ENCODE measurements at places on chromosomes 1 and 21.

GRCh38 chr1:68136187-68136586, 85.8 kb upstream of the DIRAS3 start:
- no peak for DNase-seq

- DNase-seq = peak; percentile 85
These were observed 28.5 kb upstream of the ECE1 start for GRCh38 chr1:21318714-21319159.

DNA sequence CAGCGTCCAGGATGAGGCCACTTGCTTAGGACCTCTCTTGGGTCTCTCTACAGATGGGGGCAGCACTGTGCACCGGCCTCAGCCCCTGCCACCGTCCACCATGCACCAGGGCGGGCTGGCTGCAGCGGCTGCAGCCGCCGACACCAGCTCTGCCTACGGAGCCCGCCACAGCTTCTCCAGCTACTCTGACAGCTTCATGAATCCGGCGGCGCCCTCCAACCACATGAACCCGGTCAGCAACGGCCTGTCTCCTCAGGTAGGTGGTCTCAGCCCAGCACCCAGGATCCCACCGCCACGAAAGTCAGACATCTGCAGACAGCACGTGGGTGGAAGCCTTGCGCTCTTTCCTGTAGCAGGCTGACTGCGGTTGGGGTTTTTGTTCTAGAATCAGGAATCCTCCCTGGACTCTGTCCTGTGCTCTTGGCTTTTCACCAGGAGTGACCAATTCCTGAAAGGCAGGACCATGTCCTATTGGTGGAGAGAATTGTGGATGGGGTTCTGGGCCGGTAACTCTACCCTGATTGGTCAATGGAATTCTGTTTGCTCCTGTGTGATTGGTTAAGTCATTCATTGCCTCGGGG, 72.5 kb downstream of the PAX7 start:
- DNase-seq = no peak

DNA sequence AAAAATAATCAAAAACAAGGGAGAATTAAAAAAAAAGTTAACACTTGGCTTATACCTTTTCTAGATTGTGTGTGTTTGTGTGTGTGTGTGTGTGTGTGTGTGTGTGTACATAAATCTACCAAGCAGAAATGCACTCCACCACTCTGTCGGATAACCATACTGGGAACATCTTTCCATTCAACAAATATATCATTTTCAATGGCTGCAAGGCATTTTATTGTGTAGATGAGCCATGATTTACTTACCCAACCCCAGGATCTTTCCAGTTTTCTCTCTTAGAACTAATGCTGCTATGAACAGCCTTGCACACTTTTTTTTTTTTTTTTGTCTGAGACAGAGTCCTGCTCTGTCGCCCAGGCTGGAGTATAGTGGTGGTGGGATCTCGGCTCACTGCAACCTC, 25.8 kb downstream of the LRRC38 start:
- no peak for DNase-seq

- DNase-seq = peak; percentile 74
These were observed 6.9 kb downstream of the PINK1 start for GRCh38 chr1:20640183-20640597.

- DNase-seq = no peak
These were observed 1.5 kb downstream of the GCLM start for GRCh38 chr1:93907718-93908117.

GRCh38 chr1:160716013-160716412, 4.4 kb upstream of the CD48 start:
- no peak for DNase-seq

GRCh38 chr1:115479055-115479482, 141.0 kb upstream of the NGF start:
- no peak for DNase-seq

- DNase-seq = no peak
These were observed 264.7 kb downstream of the RYR2 start for GRCh38 chr1:237306726-237307125.
